ENCODE measurements at places on chromosomes 5 and 9. TPM values are rescaled to one million over a fixed set of nuclear protein-coding genes. Genes with fewer than 3 reads are reported as not detected.

The FABP6 gene
- total RNA-seq: not detected

DNA sequence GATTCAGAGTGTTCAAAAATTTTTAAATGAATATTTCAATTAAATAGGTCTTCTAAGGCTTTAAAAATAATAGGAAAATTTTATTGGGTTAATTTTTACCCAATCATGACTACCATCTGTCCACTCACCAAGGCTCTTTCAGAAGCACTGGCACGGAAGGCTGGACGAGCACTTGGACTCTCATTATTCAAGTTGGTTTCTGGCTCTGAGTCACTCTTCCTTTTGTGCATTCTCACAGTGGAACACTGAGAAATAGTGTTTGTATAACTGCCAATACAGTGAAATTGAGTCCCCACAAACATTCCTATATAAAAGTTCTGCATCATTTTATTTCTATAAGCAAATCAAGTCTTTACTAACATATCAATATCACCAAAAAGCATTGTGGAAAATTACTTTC is 1149.0 kb downstream of the EFNA5 start:
- DNase-seq: no peak
- no peaks in the 10 kb centered on the region for H3K4me1 ChIP-seq
- H3K36me3 ChIP-seq: no peaks in the 10 kb centered on the region
- H3K4me3 ChIP-seq: no peak overlapping the region

DNA sequence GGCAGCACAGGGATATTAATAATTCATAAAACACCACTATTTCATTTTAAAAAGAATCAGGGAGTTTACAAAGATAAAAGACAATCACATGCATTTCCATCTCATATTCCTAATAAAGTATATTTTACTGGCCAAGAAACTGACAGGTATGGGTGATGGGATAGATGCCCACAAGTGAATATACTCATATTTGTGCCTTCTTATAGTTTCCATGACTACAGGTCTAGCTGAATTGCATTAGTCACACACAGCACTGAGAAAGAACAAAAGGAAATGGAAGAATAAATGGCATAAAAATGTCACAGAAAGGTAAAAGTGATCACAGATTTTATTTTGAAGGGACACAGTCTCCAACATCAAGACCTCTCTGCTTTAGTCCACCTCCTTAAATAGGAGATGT is 193.5 kb downstream of the PLK2 start:
- no peak overlapping the region for H3K27ac ChIP-seq
- no peak overlapping the region for H3K4me3 ChIP-seq
- no peaks in the 10 kb centered on the region for H3K4me1 ChIP-seq
- no peak for DNase-seq

GRCh38 chr9:114366334-114367128 is 21.3 kb downstream of the AKNA start:
- peak overlapping the region; percentile 88 for H3K27ac ChIP-seq
- peak overlapping the region; percentile 29 for H3K4me3 ChIP-seq
- DNase-seq: peak; percentile 59
- no peaks in the 10 kb centered on the region for H3K27me3 ChIP-seq
- H3K4me1 ChIP-seq: peaks cover 92% of the 10 kb centered on the region
- H3K36me3 ChIP-seq: peaks cover 94% of the 10 kb centered on the region

- no peaks in the 10 kb centered on the region for H3K36me3 ChIP-seq
- no peak overlapping the region for H3K4me3 ChIP-seq
- no peaks in the 10 kb centered on the region for H3K27me3 ChIP-seq
- no peak overlapping the region for H3K27ac ChIP-seq
Observed at GRCh38 chr5:178793151-178793550, 62.7 kb upstream of the ZNF354A start.

DNA sequence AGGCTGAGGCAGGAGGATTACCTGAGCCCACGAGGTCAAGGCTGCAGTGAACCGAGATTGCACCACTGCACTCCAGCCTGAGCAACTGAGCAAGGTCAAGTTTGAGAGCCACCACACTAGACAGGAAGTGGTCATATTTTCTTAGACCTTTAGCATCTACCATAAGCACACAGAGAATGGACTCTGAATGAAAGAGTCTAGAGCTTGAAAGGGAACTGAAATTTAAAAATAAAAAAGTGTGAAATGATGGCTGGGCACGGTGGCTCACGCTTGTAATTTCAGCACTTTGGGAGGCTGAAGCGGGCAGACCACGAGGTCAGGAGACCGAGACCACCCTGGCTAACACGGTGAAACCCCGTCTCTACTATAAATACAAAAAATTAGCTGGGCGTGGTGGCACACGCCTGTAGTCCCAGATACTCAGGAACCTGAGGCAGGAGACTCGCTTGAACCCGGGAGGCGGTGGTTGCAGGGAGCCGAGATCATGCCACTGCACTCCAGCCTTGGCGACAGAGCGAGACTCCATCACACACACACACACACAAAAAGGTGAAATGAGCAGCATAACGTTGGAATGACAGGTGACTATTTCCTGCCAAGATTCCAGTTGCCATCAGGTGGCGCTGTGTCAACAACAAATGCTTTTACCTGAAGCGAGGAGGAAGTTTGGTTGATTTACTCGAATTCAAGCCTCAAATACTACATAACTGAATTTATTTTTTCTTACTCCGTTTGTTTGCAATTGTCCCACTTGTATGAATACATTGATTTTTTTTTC is 21.3 kb upstream of the AK3 start:
- peaks cover 20% of the 10 kb centered on the region for H3K4me1 ChIP-seq
- H3K27me3 ChIP-seq: peaks cover 15% of the 10 kb centered on the region
- H3K4me3 ChIP-seq: peak overlapping the region; percentile 50
- H3K27ac ChIP-seq: peak overlapping the region; percentile 62
- H3K36me3 ChIP-seq: no peaks in the 10 kb centered on the region
- DNase-seq: peak; percentile 90

DNA sequence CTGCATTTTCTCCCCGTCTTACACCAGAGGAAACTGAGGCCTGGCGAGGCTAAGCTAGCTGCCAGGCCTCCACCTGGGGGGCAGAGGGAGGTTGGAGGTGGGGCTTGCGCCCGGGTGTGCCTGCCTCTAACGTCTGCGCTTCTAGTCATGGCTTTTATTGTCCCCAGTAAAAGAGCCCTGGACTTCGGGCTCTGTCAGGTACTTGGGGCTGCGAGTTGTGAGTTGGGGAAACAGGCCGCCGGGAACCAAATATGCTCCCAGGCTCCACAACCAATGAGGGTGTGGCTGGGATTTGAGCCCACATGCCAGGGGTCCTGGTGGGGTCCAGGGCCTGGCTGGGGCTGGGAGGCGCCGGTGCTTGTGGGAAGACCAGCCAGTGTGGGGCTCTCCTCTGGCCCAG is 57.4 kb upstream of the NOTCH1 start:
- no peak overlapping the region for H3K27ac ChIP-seq
- H3K4me1 ChIP-seq: no peaks in the 10 kb centered on the region
- no peak overlapping the region for H3K4me3 ChIP-seq
- no peak for DNase-seq
- H3K36me3 ChIP-seq: no peaks in the 10 kb centered on the region

DNA sequence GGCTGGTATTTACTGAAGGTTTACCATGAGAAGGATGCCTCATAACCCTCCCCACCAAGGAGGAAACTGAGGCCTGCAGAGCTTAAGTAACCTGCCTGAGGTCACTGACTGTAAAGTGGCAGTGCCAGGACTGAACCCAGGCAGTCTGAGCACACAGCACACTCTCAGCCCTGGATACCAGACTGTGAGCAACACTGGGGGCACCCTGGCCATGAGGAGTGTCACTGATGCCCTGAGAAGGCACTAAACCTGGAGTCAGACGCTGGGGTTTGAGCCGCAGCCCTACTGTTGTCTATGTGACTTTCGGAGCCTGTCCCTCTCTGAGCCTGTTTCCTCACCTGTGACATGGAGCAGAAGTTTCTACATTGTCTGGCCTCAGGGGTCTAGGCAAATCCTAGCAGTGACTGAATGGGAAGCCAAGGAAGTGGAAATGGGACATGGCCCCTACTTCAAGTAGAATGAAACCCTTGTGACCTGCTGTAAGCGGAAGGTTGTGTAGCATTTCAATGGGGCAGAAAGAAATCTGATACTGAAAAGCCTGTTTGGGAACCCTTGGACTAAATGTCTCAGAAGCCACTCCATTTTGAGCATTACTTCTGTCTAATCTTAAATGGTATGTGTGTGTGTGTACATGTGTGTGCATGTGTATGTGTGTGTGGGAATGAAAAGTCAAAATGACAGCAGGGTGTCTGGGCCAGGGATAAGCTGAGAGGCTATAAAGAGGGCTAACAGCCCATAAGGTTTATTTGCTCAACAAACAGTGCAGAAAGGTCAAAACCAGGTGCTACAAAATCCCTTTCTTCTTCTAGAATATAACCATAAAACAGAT is 36.0 kb downstream of the B4GALT1 start:
- no peaks in the 10 kb centered on the region for H3K27me3 ChIP-seq
- peaks cover 34% of the 10 kb centered on the region for H3K4me1 ChIP-seq
- DNase-seq: no peak
- no peak overlapping the region for H3K4me3 ChIP-seq

GRCh38 chr9:91835632-91836031 is 114.4 kb downstream of the ROR2 start:
- H3K36me3 ChIP-seq: no peaks in the 10 kb centered on the region
- peaks cover 9% of the 10 kb centered on the region for H3K4me1 ChIP-seq
- DNase-seq: no peak

- H3K27me3 ChIP-seq: peaks cover 11% of the 10 kb centered on the region
- DNase-seq: no peak
- H3K4me3 ChIP-seq: no peak overlapping the region
- peaks cover 7% of the 10 kb centered on the region for H3K4me1 ChIP-seq
Observed at GRCh38 chr9:109190151-109190550, 23.1 kb upstream of the FRRS1L start.

DNA sequence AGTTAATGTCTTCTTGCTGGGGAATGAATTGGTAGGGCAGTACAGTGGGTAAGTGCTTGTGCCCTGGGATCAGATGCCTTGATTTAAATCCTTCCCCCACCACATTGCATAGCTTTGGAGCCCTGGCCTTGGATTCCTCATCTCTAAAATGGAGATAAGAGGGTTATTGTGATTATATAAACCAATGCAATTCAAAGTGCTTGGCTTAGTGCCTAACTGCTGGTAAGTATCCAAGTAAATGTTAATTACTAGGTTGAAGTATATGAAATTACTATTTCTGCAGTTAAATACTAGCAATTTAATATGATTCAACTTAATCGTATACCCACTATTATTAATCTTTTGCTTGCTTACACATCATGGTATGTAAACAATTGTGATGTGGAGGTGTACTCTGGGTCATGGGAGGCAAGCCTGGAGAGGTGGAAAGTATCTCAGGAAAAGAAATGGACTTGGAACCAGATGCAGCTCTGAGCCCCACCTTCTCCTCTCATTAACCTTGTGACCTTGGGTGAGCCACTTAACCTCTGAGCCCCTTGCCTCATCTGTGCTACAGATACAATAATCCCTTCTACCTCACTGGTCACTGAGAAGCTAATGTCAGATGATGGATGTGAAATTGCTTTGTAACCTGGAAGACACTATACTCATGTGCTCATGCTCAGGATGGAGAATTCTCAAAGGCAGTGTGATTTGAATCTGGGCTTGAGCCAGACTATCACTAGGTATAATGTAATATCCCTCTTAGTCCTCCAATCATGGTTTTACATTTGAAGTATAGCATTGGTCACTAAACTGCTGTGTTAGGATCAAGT is 23.8 kb downstream of the NEUROG1 start:
- H3K27ac ChIP-seq: no peak overlapping the region
- no peak for DNase-seq
- no peak overlapping the region for H3K4me3 ChIP-seq
- no peaks in the 10 kb centered on the region for H3K4me1 ChIP-seq

The GNG10 gene
- total RNA-seq: 21.4 TPM

The BRINP1 gene
- total RNA-seq: not detected

- no peak overlapping the region for H3K4me3 ChIP-seq
- H3K4me1 ChIP-seq: peaks cover 41% of the 10 kb centered on the region
- H3K27me3 ChIP-seq: no peaks in the 10 kb centered on the region
- DNase-seq: peak; percentile 66
- peak overlapping the region; percentile 88 for H3K27ac ChIP-seq
- peaks cover 49% of the 10 kb centered on the region for H3K36me3 ChIP-seq
Observed at GRCh38 chr5:131413605-131414559, 150.0 kb downstream of the CDC42SE2 start.

DNA sequence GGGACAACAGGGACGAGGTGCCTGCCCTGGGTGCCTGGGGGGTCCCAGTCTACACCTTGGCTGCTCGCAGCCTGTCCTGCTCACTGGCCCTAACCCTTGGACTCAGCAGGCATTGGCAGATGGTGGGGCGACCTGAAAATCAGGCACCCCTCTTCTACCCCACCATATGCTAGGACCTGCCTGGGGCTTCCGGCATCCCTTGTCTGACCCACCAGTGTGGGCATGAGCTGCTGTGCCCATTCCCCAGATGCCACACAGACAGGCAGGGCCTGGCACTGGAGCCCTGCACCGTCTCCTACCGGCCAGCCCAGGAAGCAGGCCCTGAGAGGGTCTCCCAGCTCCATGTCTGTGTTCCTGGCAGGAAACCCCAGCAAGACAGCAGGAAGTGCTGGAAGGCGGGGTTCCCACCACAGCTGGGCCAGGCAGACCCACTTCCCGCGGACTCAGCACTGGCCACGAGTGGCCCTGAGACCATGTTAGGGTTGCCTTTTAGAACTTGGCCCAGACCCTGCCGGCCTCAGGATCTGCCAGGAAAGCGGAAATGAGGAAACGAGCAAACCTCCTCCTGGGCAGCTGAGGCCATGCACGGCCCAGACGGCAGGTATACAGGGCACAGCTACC is 3.1 kb downstream of the NINJ1 start:
- no peaks in the 10 kb centered on the region for H3K36me3 ChIP-seq
- H3K4me3 ChIP-seq: no peak overlapping the region
- no peaks in the 10 kb centered on the region for H3K27me3 ChIP-seq
- peaks cover 66% of the 10 kb centered on the region for H3K4me1 ChIP-seq
- DNase-seq: no peak
- peak overlapping the region; percentile 6 for H3K27ac ChIP-seq

- H3K27ac ChIP-seq: no peak overlapping the region
- no peak for DNase-seq
- H3K4me1 ChIP-seq: no peaks in the 10 kb centered on the region
Observed at GRCh38 chr9:88379352-88379751, 8.9 kb upstream of the SPIN1 start.

The RANBP17 gene
- total RNA-seq: 0.13 TPM

DNA sequence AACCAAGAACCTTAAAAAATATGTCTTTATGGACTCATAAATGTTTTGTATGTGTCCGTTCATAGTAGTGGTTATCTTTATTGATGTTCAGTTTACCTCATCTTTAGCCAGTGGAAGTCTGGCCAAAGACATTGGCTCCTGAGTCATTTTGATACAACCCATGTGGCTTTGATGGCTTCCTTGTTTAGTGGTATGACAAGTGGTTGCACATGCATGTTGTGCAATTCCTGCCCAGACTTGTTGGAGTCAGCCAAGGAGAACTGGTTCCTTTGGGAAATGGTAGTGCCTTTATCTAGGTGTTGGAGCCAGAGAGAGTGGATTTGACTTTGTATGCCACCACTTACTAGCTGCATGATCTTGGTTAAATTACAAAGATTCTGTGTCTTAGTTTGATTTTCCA is 94.3 kb downstream of the RPS23 start:
- no peaks in the 10 kb centered on the region for H3K27me3 ChIP-seq
- no peak overlapping the region for H3K27ac ChIP-seq
- H3K4me3 ChIP-seq: no peak overlapping the region
- H3K36me3 ChIP-seq: peaks cover 6% of the 10 kb centered on the region

- H3K4me3 ChIP-seq: no peak overlapping the region
- no peak overlapping the region for H3K27ac ChIP-seq
- DNase-seq: no peak
- H3K4me1 ChIP-seq: no peaks in the 10 kb centered on the region
Observed at GRCh38 chr5:92749943-92750342, 831.1 kb downstream of the NR2F1-AS1 start.

Measured in activated CD8-positive, alpha-beta T cell treated with anti-CD3 and anti-CD28 coated beads, Interleukin-2, amount 10 ng/mL, durations not matched to agents 7 days and 5 days (primary cell).